ENCODE measurements at places on chromosomes 16 and 17.

DNA sequence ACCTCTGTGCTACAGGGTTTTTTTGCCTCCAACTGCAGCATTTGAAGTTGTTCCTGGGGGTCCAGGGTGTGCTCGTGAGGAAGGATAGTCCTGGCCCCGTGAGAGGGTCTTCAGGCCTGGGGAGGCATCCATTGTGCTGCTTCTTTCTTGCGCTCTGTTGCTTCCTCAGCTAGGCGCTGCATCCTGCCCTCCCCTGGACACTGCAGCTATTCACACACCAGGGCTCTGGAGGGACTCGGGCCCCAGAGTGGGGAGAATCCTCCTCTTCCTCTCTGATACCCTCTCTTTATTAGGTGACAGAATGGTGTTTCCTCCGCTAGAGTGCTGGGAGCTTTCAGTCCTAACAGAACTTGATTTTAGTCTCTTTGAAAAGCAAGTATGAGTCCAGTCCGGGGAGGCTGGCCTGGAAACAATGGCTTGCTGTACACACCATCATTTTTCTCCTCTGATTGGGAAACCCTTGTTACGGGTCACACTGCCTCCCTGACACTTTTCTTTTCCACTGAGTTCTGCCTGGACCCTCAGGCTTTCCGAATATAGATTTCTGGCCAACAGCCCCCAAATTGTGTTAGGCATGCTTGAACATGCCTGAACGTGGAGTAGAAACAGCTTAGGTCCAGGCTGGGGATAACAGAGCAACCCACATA lies 81.4 kb upstream of the ELAC2 start:
- no peak for DNase-seq

DNA sequence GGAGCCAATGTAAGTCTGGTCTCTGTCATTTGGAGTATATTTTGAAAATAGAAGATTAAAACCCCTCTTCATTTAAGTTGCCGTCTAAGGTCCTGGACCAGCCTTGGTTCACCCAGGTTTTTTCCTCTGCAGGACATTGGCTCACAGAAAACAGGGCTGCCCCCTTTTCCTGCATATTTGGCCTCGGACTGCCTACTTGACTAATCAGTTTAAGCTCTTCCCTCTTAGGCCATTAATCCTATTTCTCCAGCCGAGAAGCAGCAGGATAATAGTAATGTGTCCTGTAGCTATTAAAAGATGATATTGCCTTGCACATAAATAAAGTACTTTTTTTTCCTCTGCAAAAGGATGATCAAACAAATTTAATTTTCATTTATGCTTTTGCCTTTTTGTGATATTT lies 52.1 kb downstream of the PRKCA start:
- DNase-seq: no peak

- no peak for DNase-seq
Measured at GRCh38 chr17:62897706-62898105, 68.3 kb upstream of the TANC2 start.

DNA sequence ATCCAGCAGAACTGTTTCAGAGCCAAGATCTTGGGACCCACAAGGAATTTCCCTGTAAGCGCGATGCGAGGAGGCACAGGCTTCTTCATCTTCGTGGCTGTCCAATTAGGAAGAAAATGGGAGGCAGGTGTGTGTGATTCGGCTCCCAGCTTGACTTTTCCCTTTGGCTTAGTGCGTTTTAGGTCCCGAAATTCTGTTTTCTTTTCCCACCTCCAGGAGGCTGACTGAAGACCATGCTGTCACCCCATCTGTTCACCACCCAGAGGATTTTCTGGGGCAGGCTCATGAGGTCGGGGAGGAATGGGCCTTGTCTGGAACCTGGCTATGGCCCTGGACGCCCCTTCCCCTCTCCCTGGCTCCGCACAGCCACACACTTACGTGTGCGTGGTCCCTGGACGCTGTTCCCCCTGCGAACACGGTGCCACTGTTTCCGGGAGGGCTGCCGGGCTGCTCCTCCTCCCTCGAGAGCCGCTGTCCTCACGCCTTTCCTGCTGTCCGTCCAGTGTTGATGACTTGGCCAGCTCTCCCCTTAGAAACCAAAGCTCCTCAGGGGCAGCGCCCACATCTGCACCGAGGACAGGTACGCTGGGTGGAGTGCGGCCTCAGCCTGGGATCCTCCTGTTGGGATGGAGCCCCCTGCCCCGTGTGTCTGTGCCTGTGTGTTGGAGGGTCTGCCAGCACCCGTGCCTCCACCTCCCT lies 2.7 kb upstream of the PABPN1L start:
- DNase-seq: no peak

DNA sequence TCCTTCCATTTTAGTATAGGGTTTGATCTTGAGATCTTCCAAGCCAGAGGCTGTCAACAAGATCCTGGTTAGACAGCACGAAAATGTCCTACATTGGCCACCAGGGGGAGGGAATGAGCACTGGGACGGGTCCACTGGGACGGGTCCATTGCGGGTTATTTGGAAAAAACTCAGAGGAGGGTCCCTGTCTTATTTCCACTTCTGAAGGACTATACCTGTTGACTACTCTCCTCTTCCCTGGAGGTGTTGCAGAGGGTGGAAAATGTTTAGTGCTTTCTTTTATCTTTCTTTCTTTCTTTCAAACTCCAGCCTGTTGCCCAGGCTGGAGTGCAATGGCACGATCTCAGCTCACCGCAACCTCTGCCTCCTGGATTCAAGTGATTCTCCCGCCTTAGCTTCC lies 2.5 kb downstream of the TTLL6 start:
- DNase-seq: peak; percentile 56

DNA sequence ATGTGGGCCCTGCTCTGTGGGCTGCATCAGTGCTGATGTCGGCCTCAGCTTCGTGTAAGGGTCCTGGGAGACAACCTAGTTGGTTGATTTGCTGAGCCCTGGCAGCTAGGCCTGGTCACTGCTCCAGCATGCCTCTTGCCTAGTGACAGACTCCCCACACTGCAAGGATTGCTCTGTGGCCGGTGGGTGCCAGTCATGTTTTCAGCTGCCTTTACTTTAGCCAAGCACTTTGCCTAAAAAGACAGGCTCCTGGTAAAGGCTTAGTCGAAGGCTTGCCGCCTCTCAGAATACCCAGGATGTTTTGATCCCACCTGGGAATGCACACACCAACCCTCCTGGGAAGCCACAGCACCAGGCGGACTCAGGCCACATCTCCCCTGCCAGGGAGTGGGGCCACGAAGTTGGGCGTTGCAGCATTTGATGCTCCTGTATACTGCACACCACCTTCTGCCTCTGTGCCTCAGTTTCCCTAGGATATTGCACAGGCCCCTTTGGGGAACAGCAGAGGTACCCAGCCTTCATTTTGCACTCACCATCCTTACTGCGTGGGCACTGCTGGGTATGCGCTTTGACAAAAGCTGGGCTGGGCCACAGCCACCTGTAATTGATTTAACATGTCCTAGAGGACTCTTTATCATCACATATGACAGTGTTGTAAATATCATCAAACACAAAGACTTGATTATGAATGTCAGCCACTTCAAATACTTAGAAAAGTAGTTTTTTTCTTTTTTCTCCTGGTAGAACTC lies 19.9 kb downstream of the GINS2 start:
- DNase-seq: no peak

DNA sequence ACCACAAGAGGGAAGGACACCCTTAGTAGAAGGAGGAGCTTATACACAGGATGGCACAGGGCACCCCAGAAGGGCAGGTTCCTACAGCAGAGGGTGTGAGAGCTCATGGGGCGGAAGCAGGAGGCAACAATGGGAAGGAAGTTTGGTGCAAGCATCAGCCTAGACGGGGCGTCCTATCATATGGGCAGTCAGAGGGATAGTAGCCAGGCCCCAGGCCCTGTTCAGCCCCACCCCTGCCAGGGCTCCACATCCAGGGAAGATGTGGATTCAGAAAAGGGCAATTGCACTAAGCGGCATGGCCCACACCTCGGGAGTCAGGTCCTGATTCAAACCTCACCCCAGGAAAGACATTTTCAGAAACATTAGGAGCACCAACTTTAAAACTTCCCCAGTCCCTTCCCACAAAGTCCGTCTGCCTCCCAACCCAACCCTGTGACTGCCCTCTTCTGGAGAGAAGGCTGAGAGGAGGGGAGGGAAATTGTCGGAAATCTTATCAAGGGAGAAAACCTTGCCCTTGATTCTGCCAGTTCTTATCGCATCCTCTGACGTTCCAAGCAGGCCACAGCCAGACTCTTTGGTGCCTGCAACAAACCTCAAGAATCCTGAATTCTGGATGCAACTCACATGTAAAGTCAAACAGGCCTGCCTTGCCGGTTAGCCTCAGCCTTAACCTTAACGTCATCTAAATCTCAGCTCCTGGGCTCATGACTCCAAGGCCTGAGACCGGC lies 198.8 kb upstream of the CDH5 start:
- DNase-seq: no peak

DNA sequence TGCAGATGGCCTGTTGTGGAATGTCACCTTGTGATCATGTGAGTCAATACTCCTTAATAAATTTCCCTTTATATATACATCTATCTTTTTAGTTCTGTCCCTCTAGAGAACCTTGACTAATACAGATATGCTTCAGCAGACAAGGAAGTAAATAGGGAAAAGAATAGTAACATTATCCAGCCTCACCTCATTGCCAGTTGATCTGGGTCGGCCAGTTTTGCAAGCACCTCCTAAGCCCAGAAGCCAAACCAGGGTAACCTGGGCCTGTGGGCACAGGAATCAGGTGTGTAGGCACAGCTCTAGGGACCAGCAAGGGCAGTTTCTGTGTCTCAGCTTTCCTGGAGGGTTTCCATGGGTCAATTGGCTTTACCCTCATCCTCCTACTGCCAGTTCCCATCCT lies 11.9 kb upstream of the CCL17 start:
- no peak for DNase-seq

GRCh38 chr16:70269471-70269870 lies 17.7 kb upstream of the EXOSC6 start:
- DNase-seq: no peak

DNA sequence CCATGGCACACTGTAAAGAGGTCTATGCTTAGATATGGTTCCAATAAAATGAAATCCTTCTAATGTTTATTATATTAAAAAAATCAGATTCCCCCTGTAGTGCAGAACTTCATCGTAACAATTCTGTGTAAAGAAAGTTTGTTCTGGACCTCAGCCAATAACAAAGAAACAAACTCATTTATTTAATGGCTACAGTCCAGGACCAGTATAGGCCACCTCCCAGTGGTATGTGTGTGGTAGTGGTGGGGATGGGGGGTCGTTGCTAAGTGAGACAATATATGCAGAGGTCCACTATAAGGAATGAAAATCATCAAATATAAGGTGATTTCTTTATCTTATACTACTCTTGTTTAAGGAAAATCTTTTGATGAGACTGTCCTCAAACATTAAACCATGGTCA lies 136.4 kb downstream of the CDK5R1 start:
- no peak for DNase-seq

- peak; percentile 70 for DNase-seq
Measured at GRCh38 chr17:60135151-60135950, 14.4 kb upstream of the CA4 start.

GRCh38 chr17:326010-326621 lies 26.5 kb downstream of the RPH3AL start:
- DNase-seq: no peak

GRCh38 chr16:22313876-22314470 lies 16.8 kb downstream of the POLR3E start:
- DNase-seq: no peak

- DNase-seq: no peak
Measured at GRCh38 chr16:54027995-54028394, 258.6 kb downstream of the IRX3 start.

GRCh38 chr16:30783280-30784109 lies 3.5 kb downstream of the ZNF629 start:
- DNase-seq: no peak

DNA sequence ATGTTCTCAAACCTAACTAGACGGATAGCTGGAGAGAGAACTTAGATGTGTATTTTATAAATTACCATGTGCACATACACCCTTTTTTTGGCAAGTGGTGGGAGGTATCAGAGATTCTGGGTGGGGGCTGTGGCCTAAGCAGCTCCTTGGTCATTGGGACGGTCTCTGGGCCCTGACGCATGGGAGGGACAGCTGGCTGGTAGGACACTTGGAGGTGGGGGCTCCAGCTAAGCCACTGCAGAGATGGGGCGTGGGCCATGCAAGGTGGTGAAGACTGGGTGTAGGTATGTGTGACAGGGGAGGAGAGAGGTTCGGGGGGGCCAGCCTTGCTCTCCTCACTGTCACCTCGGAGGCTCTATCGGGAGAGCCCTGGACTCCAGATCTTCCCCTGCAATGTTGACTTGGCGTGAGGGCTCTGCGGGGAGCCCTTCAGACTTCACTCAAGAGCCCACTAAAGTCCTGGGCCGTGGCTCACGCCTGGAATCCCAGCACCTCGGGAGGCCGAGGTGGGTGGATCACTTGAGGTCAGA lies 17.1 kb downstream of the C1QTNF1 start:
- DNase-seq: no peak

DNA sequence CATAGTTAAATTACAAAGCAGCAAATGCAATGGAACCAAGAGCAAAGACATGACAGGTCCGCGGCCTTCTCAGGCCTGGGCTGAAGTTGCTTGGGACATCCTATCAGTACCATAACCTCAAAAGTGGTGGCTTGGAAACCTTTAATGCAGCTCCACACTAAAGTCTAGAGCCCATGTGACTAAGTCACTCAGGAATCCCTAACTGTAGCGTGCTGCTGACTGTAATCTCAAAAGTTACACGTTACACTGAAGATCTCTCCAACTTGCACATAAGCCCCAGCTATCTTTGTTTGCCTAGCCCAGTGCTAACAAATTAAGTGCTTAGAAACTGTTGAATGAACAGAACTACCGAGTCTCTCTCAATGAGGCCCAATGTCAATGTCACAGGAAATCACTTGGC lies 27.8 kb downstream of the NUP88 start:
- DNase-seq: no peak

GRCh38 chr17:81217491-81217890 lies 5.3 kb downstream of the CEP131 start:
- no peak for DNase-seq

DNA sequence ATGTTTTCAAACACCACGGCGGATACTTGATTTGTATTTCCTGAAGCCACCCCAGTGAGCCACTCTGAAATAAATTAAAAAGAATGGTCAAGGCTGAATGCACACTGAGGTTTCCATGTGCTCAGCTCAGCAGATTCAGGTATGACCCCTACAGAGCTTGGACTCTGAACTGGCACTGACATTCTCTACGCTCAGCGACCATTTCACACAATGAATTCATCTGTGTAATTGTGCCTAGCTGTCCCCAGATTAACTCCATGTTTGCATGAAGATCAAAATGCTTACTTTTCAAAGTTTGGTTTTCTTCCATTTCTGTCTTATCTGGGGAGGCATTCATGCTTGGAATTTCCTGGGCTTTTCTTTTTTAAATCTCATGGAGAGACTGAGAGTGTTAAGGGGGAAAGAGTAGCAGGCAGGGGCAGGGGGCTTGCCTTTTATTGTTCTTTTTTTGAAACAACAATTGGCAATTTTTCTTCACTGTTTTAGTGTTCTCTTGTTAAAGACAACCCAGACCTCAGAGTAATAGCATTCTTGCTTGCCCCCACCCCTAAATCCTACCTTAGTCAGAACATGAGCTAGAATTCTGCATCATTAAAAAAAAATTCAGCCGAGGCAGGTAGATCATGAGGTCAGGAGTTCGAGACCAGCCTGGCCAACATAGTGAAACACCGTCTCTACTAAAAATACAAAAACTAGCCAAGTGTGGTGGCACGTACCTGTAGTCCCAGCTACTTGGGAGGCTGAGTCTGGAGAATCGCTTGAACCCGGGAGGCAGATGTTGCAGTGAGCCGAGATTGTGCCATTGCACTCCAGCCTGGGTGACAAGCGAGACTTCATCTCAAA lies 85.5 kb upstream of the HNF1B start:
- DNase-seq: no peak

- no peak for DNase-seq
Measured at GRCh38 chr16:50246299-50247122, 19.8 kb upstream of the ADCY7 start.
